ENCODE measurements at places on chromosomes 16 and 17.

- DNase-seq = no peak
Observed at GRCh38 chr16:3152027-3152276, 17.1 kb downstream of the ZNF213 start.

DNA sequence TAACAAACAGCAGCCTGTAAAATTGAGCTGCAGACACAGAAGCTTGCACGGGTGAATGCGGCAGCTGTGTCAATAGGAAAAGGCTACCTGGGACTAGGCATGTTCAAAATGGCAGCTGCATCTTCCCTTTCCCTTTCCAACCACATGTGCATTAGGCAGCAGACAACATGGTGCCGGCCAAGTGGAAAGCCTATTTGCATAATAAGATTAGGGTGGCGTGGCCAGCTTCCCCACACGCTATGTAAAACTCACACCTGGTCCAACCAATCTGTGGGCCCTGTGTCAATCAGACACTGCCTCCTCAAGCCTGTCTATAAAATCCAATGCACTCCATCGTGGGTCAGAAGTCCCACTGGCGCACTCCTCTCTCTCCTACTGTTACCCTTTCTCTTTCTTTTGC, 61.0 kb upstream of the RBBP6 start:
- DNase-seq = no peak

GRCh38 chr16:55660026-55660425, 4.2 kb downstream of the SLC6A2 start:
- no peak for DNase-seq

- no peak for DNase-seq
Observed at GRCh38 chr17:33671491-33671890, 378.4 kb upstream of the ASIC2 start.

- DNase-seq = no peak
Observed at GRCh38 chr17:80113033-80113484, 11.7 kb downstream of the GAA start.

GRCh38 chr16:82612263-82612662, 14.5 kb upstream of the CDH13 start:
- DNase-seq = no peak

DNA sequence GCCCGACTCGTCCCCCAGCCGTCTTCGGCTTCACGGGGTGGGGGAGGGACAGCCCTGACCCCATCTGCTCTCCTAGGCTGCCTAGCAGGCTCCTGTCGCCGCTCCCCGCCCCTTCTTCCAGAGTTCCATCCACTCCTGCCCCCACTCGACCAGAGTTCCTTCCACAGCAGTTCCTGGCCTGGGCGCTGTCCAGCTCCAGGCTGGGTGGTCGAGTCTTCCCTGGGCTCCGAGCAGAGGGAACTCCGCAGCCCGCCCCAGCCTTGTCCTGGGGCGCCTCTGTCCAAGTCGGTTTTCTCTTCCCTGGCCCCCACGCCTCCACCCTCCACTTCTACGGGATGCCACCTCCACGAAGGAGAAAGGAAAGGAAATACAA, 1.4 kb downstream of the PYY start:
- DNase-seq = no peak

Measured in NCI-H187 (cell line).